ENCODE measurements at places on chromosomes 4 and X.

DNA sequence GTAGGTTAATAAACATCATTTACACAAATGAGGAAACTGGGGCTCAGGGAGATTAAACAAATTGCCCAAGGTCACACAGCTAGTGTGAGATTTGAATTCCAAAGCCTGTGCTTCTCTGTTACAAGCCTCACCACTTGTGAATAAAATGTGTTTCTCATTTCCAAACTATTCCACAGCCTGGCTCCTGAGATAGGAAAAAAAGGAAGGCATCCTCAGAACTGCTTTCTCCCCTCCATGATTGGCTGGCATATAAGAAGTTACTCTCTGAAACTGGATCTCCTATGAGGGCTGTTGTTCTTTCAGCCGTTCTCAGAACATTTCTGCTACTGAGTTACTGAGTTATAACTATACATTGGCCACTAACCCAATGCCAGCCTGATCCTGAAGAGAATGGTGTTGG lies 237.9 kb downstream of the MAML3 start:
- DNase-seq, result no peak

DNA sequence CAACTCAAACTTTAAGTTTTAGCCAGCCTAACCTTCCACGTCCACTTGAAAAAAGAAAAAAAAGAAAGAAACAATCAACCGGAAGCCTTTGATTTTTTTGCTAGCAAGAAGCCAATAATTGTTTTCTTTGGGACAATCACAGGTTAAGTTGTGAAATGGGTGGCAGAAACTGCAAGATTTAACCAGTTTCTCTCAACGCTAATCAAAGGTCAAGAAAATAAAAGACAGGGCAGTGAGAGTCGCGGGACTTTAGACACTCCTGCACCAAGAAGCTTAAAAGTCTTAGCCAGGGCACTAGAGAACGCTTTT lies 1.0 kb downstream of the ACSL1 start:
- DNase-seq, result no peak

- peak; percentile 23 for DNase-seq
Observed at GRCh38 chrX:120213438-120214265, 37.0 kb upstream of the ZBTB33 start.

GRCh38 chr4:55002431-55002830 lies 123.0 kb downstream of the KDR start:
- no peak for DNase-seq

DNA sequence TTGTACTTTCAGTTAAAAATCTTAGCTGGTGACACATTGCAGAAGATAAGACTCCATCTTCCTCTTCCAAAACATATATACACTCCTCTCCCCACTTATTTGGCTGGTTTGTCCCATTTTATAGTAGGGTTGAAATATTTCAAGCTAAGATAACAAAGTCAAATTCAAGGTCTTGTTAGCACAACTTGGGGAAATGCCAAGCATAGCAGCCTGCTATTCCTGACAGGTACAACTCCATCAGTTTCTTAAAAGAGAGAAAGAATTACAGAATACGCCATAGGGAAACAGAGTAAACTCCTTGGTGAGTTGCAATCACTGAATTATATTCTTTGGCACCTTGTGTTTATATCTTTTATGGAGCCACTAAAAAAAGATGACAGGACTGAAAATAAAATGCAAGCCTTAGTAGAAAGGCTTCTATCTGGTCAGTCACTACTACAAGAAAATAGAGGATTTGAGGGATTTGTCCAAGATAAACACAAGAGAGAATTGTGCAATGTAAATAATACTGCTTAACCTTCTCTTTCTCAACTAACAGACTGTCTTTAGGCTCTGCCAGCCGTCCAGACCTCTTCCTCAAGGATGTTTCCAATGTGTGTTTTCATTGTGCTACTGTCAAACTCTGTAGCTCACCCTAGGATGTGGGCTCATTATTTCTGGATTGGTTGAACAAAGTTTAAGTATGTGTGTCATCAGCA lies 170.3 kb downstream of the VEGFC start:
- DNase-seq, result no peak

GRCh38 chrX:102339312-102340298 lies 92.6 kb downstream of the NXF2 start:
- no peak for DNase-seq

- DNase-seq, result no peak
Observed at GRCh38 chrX:147550217-147550616, 361.5 kb upstream of the FMR1 start.

DNA sequence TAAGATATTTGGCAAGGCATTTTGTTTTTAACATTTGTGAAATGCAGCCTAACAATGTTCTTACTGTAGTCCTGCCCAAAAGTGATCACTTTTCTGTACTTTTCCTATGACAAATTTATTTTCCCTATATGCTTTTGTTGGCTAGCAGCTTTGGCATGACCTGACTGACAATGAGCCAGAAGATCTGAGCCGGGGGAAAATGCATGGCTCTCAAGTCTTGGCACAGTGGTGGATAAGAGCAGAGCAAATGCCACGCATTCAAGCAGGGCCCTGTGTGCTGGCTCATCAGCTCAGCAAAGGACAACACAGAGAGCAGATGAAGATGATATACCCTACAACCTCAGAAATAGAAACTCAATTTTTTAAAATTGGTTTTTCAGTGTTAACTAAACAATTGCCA lies 187.3 kb downstream of the ANAPC10 start:
- DNase-seq, result no peak

Data from NCI-H2029 (cell line).